Daoy (cell line): ENCODE measurements at places on chromosomes 5 and 9. TPM values are rescaled to one million over a fixed set of nuclear protein-coding genes. Genes with fewer than 3 reads are reported as not detected.

DNA sequence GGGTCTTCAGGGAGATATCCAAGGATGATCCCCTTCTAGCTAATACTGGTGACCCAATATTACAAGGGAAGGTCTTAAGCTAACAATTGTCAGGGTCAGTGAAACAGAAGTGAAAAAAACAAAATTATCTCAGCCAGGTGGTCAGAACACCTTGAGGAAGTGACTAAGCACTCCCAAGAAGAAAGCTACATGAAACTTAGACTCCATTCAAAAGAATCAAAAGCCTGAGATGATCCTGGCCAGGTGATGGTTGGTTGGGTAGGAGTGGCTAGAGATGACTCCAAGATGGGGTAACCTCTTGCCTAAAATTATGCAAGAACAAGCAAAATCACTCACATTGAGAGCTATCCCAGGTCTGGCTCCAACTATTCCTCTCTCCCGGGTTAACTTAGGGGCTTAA, 5.4 kb downstream of the VCP start:
- no peak for DNase-seq

SPINK7 gene
- not detected in 2 replicates for total RNA-seq

ZNF454 gene
- 1.0 and 2.6 TPM in 2 replicates for total RNA-seq

LHX3 gene
- not detected in 2 replicates for total RNA-seq

ADCY2 gene
- total RNA-seq = 0.48 and 0.86 TPM in 2 replicates

BNIP1 gene
- total RNA-seq = 35.5 and 46.8 TPM in 2 replicates
